ENCODE measurements at places on chromosomes 7 and 10.

- no peak for DNase-seq
These were observed 76.8 kb downstream of the ADK start for GRCh38 chr10:74227697-74228424.

GRCh38 chr10:13365243-13365642, 17.1 kb upstream of the SEPHS1 start:
- DNase-seq, result no peak

DNA sequence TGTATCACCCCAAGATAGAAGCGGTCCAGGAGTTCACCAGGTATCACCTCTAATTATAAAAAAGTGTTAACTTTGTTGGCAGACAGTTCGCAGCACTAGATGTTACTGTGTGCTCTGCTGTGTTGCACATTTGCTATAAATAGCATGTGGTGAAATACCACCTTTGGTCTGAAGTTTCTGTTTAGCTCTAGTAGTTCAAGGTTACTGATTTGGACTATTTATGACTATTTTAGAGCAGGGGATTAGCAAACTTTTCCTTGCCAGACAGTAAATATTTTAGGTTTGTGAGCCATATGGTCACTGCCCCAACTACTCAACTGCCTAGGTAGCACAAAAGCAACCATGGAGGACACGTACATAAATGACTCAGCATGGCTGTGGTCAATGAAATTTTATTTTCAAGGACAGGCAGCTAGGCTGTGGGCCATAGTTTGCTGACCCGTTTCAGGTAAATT, 16.5 kb downstream of the DENND10 start:
- no peak for DNase-seq

DNA sequence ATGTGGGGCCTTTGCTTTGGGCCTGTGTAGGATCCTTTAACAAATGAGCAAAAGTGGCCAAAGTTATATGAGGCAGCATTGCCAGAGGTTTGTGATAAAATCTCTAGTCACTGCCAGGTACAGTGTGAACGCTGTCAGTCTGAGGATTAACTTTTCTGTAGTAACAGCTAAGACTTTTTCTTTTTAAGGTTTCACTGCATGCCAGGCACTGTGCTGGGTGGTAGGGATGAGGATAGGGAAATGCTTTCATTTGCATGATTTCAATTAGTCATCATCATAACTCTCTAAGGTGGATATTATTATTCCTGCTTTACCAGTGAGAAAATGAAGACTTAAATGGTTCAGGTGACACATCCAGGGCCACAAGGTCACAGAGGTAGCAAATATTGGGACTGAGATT, 79.7 kb upstream of the BMPER start:
- no peak for DNase-seq

Measured in activated CD8-positive, alpha-beta memory T cell treated with anti-CD3 and anti-CD28 coated beads for 4 hours (primary cell).